Fibroblast of skin of left quadriceps (primary cell): ENCODE measurements at places on chromosomes 2 and 18.

DNA sequence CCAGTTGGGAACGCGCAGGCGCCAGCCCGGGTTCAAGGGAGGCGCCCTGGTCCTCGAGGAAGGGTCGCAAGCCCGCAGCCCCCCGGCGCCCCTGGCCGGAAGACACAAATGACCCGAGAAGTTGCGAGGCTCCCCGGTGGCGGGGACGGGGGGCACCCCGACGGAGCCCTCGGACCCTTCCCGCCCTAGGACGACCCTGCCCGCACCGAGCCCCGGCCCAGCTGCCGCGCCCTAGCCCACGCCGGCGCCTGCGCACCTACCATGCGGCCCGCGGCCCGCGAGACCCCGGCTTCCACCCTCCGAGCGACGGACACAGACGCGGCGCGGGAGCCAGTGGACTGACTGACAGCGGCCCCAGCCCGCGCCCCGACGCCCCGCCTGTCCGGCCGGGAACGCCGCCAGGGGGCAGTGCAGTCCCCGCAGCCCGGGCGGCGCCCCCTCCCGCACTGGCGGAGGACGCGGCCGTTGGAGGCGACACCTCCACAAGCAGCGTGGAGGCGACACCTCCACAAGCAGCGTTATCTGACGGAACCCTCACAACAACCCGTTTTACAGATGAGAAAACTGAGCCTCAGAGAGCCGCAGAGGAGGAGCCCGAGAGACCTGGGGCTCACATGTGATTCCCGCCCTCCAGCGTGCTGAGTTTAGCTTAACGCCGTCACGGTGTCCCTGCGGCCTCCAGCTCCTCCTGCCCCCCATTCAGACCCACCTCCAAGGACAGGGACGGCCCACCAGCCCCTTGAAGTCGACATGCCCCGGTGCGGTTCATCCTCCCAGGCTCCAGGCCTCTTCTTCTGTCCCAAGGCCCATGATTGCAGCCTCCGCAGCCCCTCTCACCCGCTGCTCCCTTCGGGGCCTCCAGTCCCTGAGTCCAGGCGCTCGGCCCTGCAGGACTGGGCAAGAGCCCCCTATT, at the start of gene NMUR1:
NMUR1 (minus strand) TSS at position 347 of the 913 bp plus-strand sequence; CDS start at position 263, 84 bp downstream.
- DNase-seq = no peak

- DNase-seq = no peak
Observed at GRCh38 chr2:204669382-204669781, 124.1 kb downstream of the PARD3B start.

DNA sequence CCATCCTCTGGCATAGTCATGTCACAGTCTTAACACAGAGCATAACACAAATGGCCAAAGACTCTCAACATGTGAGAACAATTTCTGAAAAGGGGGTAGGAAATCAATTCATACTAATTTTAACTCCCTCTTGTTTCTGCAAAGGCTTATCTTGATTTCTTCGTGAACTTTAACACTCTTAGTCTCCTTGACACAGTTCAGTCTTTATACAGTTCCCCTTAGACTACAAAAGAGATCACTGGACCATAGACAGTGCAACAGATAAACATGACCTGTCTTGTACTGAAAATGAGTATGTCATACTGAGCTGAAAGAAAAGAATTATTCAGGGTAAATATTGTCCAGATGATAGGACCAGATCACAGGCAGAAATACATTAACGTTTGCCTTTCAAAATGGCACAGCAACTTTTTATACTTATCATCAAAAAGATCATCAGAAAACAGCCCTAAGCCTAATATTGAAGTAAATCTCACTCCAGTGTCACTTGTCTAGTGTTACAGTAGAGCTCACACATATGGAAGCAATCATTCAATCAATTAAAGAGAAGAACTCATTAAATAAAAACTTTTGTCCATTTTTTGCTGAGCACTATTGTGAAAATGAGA, 56.4 kb upstream of the VRK2 start:
- DNase-seq = no peak

GRCh38 chr2:191197096-191197495, 46.3 kb upstream of the STAT4 start:
- DNase-seq = no peak

DNA sequence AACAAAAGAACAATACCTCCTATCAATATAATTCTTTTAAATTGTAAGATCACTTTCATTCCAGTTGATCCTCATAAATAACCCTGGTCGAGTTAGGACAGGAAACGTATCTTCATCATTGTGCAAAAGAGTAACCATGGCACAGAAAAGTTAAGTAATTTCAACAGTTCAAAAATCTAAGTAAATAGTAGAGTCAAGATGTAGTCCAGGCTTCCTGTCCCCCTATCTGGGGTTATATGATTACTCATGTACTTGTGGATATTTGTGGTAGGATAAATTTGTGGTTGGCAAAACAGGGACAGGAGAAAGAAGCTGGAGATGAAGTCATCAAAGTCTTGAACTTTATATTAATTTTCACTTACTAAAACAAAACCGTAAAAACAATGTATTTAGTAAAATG, 772.6 kb downstream of the TSN start:
- no peak for DNase-seq
